Dorsolateral prefrontal cortex (tissue), 122 donors: ENCODE measurements at places on chromosomes 1 and 21.
A peak's percentile ranks its signal among the peaks of the same experiment; 100 is the strongest.

GRCh38 chr1:11273595-11274234, 717 bp downstream of the UBIAD1 start:
- no peak for DNase-seq

DNA sequence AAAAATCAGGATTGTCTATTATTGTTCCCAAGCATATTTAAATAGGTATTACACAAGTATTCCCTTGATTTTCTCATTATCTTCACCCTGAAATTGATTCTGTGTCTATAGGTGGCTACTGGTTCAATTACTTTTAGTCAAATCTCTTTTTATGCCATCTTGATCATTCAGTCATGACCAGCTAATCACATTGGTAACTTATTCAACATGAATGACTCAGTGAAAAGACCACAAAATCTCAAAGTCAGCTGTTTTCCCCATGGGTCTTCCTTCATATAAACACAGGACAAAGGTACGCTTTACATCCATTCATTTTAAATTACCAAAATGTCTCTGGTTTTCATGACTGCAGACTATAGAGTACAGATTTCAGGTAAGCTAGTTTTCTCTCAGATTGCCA, 23.7 kb upstream of the NRIP1 start:
- no peak for DNase-seq

DNA sequence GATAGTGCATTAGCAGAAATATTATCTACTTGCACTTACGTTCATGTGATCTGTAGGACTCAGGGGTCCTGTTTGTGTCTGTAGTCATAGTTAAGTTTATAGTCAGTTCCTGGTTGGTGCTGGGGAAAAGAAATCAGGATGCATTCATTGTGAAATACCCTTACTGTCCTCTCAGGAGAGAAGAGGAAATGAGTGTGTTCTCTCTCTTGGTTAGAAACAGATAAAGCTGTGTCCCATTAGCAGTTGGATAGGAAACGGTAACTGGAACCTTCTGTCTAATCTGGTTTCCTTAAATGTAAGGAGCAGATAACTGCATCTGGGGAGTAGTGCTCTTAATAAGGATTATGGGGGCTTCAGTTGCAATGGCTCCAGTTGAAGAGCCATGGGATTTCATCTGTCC, 8.9 kb downstream of the SDCCAG8 start:
- DNase-seq = no peak

- no peak for DNase-seq
These were observed 4.9 kb downstream of the TRIM46 start for GRCh38 chr1:155178441-155179111.

GRCh38 chr1:193543259-193543658, 356.8 kb upstream of the B3GALT2 start:
- DNase-seq = no peak

DNA sequence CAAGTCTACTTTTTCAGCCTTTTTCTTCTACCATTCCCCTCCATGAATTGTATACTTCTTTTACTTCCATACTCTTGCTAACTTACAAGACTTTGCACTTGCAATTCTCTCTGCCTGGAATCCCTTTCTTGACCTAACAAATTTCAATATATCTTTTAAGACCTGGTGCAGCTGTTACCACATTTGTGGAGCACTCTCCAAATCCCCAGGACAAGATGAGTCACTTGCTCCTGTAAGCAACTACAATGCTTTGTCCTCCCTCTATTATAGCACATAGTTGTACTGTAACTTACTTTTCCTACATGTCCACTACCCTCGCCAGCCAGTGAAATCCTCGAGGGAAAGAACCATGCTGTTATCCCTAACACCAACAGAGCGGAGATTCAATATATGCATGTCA, 43.1 kb downstream of the WARS2 start:
- DNase-seq = no peak

DNA sequence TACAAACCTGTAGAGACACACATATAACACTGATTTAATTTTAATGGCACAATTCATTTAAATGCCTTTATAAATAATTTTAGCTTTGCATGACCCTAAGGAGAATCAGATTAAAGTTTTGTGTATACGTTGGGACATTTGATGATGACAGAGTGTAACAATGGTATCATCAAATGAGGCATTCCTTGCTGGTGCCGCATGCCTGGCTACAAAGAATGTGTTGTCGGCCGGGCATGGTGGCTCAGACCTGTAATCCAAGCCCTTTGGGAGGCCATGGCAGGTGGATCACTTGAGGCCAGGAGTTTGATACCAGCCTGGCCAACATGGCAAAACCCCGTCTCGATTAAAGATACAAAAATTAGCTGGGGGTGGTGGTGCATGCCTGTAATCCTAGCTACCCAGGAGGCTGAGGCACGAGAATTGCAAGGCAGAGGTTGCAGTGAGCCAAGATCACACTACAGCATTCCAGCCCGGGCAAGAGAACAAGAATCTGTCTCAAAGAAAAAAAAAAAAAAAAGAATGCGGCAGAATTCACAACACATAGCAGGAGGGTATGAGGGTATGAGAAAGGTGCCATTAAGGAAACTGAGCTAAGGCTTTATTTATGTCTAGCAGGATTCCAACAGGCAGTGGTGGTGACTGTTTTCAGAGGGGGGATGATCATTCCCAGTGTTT, 58.9 kb downstream of the PTPN14 start:
- no peak for DNase-seq

- DNase-seq = no peak
These were observed 9.2 kb downstream of the TTF2 start for GRCh38 chr1:117069220-117069844.

DNA sequence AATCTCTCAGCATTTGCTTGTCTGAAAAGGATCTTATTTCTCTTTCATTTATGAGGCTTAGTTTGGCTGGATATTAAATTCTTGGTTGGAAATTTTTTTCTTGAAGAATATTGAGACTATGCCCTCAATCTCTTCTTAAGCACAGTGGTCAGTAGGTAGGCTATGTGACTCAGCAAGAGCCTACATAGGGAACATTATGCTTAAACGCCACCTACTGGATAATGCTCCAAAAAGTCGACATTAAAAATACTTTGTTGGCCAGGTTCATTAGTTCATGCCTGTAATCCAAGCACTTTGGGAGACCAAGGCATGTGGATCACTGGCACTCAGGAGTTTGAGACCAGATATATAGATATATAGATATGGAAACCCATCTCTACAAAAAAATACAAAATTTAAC, 678.0 kb upstream of the USP24 start:
- no peak for DNase-seq

- DNase-seq = no peak
These were observed 46.3 kb downstream of the DOP1B start for GRCh38 chr21:36202726-36203602.

DNA sequence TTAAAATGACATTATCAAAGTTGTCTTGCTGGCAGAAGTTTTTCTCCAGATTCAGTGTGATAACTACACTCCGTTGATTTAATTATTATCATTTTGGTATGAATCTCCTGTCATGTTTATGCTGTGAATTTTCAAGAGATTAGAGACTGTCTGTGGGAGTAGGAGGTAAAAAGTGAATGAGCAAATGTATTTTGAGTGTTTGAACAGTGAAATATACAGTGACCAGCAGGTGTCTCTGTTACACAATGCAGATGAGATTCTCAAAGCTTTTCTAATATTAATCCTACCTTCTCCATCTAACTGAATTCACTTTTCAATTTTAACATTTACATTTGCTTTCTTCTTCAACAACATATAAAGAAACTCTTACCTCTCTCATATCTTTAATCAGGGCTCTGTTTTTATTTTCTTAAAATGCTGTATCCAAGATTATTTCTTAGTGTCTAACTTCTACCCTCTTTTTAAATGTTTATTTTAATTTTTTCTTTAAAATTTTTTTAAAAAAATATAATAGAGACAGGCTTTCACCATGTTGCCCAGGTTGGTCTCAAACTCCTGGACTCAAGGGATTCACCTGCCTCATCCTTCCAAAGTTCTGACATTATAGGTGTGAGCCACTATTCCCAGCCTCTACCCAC, 20.9 kb upstream of the HSPA13 start:
- no peak for DNase-seq

DNA sequence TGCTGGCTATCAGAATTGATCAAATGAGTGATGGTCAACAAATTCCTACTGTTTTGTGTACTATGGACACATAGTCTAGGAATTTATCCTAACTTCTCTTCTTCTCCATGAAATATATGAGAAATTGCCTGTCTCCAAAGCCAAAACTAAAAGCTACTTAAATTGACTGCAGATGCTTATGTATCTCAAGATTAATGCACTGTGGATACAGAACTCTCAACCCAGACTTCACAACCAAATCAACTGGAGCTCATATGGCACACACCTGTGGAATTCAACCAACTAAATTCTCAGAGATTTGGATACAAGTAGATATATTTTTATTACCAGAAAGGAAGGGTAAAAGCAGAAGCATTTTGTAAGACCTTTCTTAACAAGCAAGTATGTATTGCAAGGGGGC, 566.1 kb downstream of the LTN1 start:
- no peak for DNase-seq

DNA sequence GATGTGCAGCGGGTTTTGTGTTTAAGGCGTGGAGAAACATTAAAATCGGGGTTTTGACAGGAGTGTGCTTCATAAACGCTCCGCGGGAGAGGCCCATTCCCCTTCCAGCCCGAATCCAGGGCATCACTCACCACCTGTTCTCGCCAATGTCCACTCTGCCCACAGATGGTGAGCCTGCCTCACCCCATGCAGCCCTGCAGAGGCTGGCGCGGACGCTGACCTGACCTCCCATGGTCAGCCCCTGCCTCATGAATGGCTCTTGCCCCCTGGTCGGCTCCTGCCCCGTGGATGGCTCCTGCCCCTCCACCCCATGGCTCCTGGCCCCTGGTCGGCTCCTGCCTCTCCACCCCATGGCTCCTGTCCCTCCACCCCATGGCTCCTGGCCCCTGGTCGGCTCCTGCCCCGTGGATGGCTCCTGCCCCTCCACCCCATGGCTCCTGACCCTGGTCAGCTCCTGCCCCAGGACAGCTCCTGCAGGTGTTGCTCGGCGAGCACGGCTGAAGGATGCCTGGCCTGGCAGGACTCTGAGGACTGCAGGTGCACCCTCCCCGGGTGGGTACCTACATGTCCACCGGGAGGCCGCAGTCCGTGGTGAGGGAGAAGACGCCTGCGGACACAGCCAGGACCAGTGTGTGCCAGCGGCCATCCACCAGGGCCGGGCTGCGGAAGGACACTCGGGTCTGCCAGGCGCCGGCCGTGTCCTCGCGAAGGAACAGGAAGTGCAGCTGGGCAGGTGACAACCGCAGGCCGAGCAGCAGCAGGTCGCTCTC, 6.7 kb downstream of the KRTAP10-1 start:
- peak; percentile 9 for DNase-seq

GRCh38 chr1:167446966-167447365, 71.4 kb downstream of the CD247 start:
- DNase-seq = no peak

GRCh38 chr1:21045351-21045750, 131.3 kb downstream of the EIF4G3 start:
- no peak for DNase-seq

GRCh38 chr1:20069874-20070273, at the start of gene PLA2G5:
PLA2G5 (plus strand) TSS chr1:20070194; CDS start chr1:20084831, 14,637 bp downstream.
- no peak for DNase-seq

DNA sequence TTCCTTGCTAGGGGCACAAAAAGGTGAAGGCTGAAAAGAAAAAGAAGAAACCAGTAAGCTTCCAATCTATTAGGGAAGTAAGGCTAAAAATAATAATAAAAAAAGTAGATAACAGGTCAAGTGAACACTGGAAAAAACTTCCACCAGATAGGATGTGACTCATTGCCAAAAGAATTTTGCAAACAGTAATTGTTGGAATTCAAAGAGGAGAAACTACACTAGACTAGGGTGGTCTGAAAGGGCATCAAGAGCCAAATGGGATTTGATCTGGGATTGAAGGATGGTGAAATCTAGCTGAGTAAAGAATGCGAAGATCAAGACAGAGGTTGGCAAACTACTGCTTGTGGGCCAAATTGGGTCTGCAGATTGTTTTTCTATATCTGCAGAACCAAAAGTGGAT, 6.0 kb upstream of the ST6GALNAC3 start:
- no peak for DNase-seq

- DNase-seq = no peak
These were observed 179.0 kb upstream of the TNR start for GRCh38 chr1:175922254-175922881.

- no peak for DNase-seq
These were observed 15.1 kb upstream of the CLCA1 start for GRCh38 chr1:86453664-86454063.

- no peak for DNase-seq
These were observed 40.5 kb downstream of the AK5 start for GRCh38 chr1:77322061-77322900.

DNA sequence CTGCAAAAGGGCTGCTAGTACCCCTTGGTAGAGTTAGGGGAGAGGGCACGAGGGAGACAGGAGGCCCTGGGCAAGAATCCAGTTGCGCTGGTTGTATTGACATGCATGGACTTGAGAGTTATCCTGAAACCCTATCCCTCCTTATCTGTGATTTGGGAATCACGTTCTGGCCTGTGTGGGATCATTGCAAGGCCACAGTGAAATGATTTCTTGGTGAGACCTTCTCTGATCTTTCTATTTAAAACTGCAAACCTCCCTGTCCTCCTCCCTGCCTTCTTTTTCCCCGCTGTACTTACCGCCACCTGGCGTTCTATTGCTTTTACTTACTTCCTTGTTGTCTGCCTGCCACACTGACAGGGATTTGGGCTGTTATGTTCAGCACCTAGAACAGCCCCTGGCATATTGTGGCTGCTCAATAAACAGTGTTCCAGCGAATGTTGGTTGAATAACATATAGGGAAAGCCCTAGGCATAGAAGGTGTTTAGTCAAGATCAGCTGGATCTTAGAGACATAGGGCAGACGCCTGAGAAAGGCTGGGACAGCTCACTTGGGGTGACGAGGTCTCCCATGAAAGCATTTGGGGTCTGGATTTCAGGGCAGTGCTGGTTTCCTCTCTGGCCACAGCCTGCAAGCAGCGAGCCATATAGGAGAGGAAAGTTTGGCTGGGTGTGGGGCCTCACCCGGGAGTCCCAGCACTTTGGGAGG, 25.6 kb downstream of the ALPL start:
- DNase-seq = no peak

- no peak for DNase-seq
These were observed 126.8 kb upstream of the EDN2 start for GRCh38 chr1:41611068-41611931.

DNA sequence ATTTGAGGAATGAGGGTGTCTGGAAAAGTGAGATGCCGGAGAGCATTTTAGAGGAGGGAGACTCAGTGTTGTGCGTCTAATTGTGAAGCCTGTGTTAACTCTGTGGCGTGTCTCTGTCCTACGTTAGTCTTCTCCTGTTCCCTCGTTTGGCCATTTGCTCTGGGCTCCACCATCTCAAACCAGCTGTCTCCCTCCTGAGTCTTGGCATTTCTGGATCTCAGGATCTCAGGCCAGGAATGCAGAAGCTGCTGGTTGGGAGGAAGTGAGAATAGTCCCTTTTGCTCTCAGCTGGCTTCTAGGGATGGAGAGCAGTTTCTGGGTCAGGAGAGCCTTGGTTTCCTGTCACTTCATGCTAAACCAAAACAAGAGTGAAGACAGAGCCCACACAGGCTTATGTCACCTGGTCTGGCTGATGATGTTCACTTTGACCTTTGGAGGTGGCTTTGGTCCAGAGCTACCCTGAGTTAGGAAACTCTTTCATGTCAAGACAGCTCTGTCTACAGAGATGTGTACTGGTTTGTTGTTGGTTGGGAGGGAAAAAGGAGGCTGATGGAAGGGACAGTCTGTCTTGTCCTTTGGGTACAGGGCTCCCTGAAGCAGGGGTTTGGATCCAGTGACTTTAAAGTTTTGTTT, 859 bp downstream of the NFASC start:
- DNase-seq = no peak
